Nephron progenitor cell (in vitro differentiated cells): ENCODE measurements at places on chromosomes 2 and 18.

- no peak for DNase-seq
These were observed 57.4 kb upstream of the GLI2 start for GRCh38 chr2:120678251-120678650.

DNA sequence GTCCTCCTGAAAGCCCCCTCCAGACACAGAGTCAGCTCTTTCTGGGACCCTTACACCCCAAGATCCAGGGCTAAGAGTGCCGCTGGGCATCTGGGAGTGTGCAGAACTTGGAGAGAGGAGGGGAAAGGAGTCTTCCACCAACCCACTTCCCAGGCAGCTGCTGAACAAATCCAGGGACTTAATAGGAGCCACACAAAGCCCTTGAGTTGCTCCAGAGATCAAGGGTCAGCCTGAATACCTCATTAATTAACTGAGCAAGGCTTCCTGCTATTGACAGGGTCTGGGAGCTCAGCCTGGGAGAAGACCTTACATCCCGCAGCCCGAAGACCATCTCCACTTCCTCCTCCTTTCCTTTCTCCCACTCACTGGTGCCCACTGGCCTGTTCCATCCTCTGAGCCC is 108.3 kb downstream of the CELF4 start:
- peak; percentile 40 for DNase-seq

DNA sequence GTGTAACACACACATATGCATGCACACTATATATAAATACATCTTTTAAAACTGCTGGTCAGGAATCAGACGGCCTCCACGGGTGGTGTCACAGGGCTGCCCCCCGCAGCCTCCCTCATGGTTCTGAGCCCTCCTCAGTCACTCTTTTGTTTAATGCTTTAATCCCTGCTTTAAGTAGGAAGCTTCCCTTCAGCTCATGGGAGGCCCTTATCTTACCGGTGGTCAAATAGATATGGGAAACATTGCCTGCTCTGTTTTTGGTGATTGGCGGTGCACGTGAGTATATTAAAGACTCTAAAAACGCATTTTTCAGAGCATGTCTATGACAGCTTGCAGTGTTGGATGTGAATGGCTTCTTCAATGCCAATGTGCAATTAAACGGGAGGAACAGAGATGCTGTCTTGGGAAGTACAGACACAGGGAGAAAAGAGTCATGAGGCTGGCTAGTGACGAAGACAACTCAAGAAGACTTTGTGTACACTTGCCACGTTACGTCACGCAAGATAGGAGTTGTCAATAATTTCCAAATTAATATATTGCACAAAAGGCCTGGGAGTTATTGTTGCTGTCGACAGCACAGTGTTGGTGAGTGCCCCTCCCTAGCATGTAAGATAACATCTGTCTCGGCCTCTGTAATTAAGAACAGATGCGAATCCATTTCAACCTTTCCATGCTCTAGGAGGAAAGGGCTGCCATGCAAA is 23.3 kb downstream of the GNLY start:
- DNase-seq: no peak

DNA sequence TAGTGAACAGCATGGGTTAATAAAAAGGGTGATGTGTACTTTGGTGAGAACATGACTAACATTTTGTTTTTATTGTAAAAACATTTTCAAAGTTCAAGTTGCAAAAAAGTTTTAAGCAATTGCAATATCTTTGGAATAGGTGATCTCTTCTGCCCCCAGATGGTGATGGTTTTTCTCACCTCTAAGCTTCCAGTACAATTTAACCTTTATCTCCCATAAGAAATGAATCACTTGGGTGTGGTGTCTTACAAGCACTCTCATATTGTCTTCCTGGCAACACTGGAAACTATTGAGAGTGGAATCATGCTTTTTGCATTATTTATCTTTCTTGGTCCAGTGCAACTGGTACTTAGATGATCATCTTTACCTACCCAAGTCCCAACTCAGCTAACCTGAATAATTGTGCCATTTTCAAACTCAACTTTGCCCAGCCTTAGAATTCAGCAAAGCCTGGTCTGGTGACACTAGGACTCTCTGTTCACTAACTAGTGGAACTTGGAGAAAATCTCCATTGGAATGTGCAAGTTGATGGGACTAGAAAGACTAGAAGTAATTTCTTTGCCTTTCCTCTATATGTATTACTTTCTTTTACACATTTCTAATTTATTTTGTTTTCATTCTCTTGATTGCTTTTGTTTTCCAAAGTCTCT is 964.7 kb upstream of the ZEB2 start:
- DNase-seq: no peak

GRCh38 chr2:239756790-239757760 is 268.1 kb downstream of the NDUFA10 start:
- DNase-seq: no peak

DNA sequence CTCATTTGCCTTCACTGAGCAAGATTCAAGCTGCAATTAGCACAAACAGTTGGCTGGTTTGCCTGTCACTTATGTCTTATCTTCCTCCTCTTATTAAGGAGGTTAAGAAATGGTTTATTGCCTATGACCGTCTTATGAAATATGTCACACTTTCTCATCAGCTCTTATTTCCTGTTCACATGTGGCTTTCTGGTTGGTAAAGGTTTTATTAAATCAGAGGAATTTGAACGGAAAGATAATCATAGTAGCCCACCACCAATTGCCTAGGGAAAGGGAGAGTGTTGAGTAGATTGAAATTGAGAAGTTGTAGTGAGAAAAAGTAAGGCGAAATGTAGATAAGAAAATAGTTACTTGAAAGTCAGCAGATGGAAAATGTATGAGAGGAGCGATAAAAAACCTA is 4.2 kb upstream of the IL1R1 start:
- no peak for DNase-seq

- no peak for DNase-seq
These were observed 62.3 kb downstream of the USP37 start for GRCh38 chr2:218505754-218506371.

- DNase-seq: peak; percentile 60
These were observed 271.3 kb downstream of the LRATD1 start for GRCh38 chr2:14903709-14904374.

GRCh38 chr2:69185807-69186206 is 172.8 kb downstream of the ANTXR1 start:
- no peak for DNase-seq

- DNase-seq: peak; percentile 36
These were observed 38.3 kb upstream of the EPB41L3 start for GRCh38 chr18:5582076-5582475.
